ENCODE measurements at places on chromosomes 3 and 15. TPM values are rescaled to one million over a fixed set of nuclear protein-coding genes. Genes with fewer than 3 reads are reported as not detected.

DNA sequence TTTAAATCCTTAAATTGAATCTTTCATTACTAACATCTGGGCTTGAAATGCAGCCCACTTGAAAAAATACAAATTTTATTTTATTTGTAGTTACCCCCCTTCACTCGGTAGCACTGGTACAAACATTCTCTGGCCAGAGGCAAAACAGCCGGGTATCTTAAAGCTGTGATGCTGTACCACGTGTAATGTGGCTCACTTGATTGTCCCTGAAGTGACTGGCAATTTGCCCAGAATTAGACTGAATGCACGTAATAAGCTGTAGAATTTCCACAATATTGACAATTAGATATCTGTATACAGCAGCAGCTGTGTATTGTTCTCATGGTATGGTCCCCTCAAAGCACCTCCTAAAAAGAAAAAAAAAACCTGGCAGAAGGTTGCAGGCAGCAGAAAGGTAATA is 192.8 kb upstream of the TBC1D5 start:
- peak; percentile 28 for DNase-seq

- DNase-seq: no peak
These were observed 120.4 kb downstream of the GADL1 start for GRCh38 chr3:30774062-30774461.

GRCh38 chr3:126170073-126170777 is 10.2 kb downstream of the ALDH1L1 start:
- DNase-seq: no peak

DNA sequence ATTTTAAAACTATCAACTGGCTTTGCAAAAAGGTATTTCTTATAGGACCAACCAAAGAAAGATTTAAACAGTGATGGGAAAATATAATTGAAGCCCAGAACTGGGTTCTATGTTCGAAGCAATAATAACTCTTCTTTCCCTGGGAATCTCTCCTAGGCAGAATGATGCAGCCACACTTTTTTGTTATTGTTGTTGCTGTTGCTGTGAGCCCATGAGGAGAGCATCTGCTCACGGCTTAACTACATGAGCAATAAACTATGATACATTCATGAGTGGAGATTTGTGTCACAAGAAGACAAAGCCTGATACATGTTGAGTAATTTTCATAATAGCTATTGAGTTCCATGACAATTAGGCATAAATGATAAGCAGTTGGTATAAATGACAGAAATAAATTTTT is 80.5 kb downstream of the CRTC3 start:
- DNase-seq: peak; percentile 73

DNA sequence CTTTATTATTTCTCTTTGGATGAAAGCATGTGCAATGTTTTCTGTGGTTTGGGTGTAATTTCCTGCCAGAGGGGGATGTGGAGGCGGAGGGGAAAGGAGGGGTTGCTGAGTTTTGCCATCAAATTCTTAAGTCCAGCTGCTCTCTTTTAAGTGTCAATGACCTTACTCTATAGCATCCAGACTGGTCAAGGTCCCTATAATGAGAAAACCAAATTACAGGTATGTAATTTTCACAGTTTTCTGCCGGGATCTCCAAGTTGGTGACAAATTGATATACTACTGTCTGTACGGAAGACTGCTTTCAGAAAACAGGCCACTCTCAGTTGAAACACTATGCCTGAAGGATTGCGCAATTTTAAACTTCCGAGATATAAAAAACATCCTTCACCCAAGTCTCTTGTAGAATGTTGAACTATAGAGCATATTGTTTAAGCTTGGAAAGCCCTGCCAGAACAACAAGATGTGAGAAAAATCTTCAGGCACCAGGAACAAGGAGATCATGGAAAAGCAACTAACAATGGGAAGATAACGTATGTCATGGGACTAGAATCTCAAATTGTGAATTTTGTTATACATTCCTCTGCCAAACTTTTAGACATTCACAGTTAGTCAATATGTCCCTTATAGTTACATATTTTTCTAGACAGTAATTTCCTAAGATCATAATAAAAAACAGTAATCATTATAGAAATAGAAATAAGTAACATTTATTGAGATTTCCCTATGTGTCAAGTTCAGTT is 300.7 kb upstream of the SATB1 start:
- DNase-seq: no peak

GRCh38 chr3:4703054-4703480 is 209.9 kb downstream of the ITPR1 start:
- no peak for DNase-seq

DNA sequence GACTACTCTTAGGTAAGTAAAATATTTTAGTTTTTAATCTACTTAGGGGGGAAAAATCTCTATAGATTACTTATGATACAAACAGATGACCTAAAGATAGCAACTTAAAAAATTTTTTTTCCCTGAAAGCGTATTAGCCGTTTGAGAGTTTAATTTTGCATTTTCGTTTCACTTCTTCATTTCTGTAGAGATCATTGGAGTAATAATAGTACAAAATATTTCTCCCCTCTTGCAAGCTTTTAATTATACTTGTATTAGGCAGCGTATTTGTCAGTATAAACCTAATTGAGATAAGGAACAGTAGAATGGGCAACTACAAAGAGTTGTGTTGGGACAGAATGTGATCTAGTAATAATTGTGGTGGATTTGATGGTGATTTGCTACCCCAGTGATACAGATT is 10.3 kb downstream of the SKIL start:
- DNase-seq: no peak

- peak; percentile 88 for DNase-seq
These were observed 43.2 kb upstream of the UBE2E2 start for GRCh38 chr3:23159929-23160328.

DNA sequence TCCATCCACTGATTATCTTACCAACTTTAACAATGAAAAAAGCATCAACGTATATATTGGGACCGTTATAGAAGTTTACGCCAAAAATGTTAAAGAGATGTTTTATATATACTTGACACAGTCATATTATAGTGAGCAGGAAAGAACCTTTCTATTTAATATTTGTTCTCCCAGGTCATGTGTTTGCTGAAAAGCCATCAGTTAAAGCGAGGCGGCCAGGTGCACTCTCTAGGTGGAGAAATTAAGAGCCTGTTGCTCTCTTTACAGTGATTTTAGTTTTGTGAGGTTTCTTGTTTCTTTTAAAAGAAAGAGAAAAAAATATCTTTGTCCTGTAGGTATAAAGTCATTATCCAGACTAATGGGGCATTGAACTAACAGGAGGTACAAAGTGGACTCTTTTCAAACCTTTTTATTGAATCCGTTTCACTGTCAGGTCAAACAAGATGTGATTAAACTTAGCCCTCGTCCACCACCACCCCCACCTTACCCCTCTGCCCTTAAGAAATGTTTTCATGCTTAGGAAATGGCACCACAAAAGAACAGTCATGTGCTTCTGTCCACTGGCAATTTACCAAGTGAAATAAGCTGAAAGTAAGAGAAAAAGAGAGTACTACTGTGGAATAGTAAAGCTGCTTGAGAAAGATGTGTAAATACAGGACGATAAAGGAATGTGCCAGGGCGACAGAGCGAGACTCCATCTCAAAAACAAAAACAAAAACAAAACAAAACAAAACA is 279.9 kb downstream of the PTPRG start:
- no peak for DNase-seq

- no peak for DNase-seq
These were observed 78.9 kb downstream of the DGKG start for GRCh38 chr3:186283096-186283495.

GRCh38 chr15:68817304-68818065 is 3.2 kb downstream of the ANP32A start:
- DNase-seq: no peak

GRCh38 chr3:193780397-193780796 is 187.4 kb downstream of the OPA1 start:
- DNase-seq: no peak

DNA sequence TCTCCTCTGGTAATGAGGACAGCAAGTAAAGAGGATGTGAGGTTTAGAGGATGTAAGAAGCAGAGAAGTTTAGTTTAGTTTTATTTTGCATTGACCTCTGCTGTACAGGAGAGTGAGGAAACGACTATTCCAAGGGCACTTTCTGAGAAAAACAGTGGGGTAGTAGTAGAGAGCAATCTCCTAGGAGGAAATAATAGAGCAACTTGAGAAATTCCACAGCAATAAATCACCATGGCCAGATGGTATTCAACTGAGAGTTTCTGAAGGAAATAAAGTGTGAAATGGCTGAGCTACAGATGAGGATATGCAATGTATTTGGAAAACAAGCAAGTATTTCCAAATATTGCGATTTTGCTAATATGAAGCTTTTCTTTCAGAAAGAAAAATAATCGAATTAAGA is 118.9 kb downstream of the DPH6 start:
- DNase-seq: peak; percentile 60

DNA sequence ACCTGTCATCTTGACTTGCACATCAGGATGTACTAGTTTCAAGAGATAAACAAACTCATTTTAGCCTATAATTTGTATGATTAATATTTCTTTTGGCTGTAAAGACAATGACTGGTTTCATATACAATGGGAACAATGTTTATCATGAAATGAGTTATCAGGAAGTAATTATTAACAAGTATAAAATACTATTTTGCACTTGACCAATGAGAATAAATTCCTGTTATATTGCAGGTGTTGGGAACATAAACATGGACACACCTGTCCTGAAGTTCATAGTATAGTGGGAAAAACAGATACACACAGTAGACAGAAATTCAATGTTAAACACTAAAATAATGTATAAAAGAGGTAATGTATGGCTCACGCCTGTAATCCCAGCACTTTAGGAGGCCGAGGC is 56.9 kb downstream of the UBR1 start:
- no peak for DNase-seq

DNA sequence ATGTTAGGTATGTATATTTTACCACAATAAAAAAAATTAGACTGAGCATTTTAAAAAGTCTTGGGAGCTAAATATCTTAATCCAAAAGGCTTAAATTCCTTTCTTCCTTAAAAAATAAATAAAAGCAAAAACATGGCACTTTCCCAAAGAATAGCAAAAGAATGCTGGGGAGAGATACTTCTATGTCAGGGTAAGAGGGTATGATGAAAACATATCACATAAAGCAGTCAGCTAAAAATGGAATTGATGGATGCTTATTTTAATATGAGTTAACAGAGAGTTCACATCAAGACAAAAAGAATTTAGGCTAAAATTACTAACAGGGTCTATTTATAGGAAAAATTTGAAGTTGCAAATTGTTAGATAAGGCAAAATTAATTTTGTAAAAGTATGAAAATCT is 141.0 kb downstream of the MYLK start:
- DNase-seq: peak; percentile 40

DNA sequence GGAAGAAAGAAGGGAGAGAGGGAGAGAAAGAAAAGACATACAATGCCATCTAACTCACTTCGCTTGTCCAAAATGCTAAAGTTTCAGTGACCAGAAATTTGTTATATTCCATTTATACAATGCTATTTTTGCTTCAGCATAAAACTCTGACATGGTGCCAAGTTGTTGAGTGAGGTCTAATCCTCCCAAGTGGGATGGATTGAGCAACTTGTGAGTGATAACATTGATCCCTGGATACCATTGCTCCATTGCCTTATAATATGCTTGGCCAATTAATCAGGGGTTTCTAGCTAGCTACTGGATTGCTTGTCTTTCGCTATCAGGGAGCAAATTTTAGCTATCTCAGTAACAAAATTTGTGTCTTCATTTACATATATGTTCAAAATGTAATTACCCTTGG is 615.6 kb upstream of the DPPA4 start:
- no peak for DNase-seq

IL16 gene
- not detected for total RNA-seq

PLCH1 gene
- not detected for total RNA-seq

ATP8B4 gene
- total RNA-seq: 0.20 TPM

CAPN3 gene
- 2.6 TPM for total RNA-seq

C3orf20 gene
- not detected for total RNA-seq

LOXL1 gene
- 275 TPM for total RNA-seq
